Activated CD8-positive, alpha-beta memory T cell treated with anti-CD3 and anti-CD28 coated beads for 1 hour (primary cell): ENCODE measurements at places on chromosomes 3 and 15.

DNA sequence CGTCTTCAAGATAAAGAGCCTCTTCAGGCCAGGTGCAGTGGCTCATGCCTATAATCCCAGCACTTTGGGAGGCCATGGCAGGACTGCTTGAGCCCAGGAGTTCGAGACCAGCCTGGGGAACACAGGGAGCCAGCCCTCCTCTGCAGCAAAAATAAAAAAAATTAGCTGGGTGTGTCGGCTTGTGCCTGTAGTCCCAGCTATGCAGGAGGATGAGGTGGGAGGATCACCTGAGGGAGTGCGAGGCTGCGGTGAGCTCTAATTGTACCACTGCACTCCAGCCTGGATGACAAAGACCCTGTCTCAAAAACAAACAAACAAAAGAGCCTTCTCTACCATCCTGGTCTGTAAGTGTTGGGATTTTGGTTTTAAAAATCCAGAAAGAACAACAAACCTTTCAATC is 11.1 kb downstream of the WDR53 start:
- no peak for DNase-seq

- DNase-seq: no peak
These were observed 1.8 kb upstream of the PCBP4 start for GRCh38 chr3:51968883-51969678.

- DNase-seq: no peak
These were observed 615.6 kb upstream of the ADAMTS9 start for GRCh38 chr3:65303431-65303830.

DNA sequence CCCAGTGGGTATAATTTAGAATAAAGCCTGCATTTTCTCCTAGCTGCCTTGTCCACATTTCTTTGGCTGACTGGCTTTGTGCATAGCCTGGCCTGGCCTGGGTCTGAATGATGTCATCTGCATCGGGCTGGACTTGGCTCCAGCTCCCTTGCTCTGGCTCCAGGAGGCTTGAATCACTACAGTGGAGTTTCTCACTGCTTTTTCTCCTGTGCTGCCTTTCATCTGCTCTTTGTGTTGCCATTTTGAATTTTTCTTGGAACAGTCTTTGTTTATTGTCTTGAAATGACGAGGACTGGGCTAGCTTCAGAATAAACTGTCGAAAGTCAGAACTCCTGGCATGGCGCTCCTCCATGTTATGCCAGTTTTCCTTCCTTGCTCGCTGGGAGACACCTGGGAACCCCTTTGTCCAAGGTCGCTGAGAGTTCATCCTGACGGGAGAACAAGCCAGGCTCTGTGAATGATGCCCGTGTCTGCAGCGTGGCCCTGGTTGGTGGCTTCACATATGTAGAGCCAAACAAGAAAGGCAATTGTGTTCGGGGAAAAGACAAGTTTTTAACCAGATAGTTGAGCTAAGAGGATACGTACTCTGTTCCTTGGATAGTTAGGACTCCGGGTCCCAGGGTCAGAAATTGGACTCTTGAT is 258.9 kb downstream of the PDZRN3 start:
- no peak for DNase-seq

- DNase-seq: no peak
These were observed 29.3 kb upstream of the SLCO3A1 start for GRCh38 chr15:91824256-91824655.
